ENCODE measurements at places on chromosomes 11 and 22.
A peak's percentile ranks its signal among the peaks of the same experiment; 100 is the strongest.

GRCh38 chr22:20423008-20423905, 14.4 kb downstream of the SCARF2 start:
- DNase-seq, result no peak

DNA sequence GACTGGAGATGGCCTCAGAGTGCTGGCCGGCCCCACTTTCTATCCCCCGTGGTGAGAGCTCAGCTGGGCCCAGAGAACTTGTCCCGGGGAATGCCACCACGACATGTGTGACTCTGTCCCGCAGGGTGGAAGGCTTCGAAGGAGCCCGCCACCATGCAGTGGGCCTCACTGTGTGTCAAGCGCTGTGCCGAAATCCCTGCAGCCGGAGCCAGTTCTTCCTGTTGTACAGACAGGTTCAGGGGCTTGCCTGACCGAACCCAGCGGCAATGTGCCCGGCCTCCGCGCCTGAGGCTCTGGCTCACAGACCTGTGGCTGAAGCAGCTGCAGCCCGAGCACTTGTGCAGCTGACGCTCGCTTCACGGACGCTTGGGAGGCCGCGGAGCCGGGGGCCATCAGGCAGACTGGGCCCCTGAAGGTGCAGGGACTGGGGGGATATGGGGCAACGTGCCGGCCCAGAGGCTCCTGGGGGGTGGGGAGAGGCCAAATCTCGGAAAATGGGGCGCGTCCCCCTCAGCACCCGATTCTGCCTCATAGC, 650 bp downstream of the PPM1F start:
- no peak for DNase-seq

DNA sequence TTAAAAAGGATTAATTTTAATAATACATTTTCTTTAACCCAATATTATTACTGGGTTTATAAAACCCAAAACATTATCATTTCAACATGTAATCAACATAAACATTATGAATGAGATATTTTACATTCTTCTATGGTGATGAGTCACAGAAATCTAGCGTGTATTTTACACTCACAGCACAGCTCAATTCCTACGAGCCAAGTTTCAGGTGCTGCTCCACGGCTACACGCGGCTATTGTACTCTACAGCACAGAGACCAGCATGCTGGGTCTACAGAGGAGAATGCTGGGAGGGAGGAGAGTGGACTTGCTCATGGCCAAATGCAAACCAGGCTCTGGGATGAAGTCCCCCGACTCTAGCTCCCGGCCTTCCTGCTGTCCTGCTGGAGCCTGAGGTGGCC, 72.0 kb upstream of the LMO1 start:
- DNase-seq, result no peak

- DNase-seq, result peak; percentile 63
Measured at GRCh38 chr11:9535189-9535781, 38.2 kb upstream of the WEE1 start.

- DNase-seq, result peak; percentile 39
Measured at GRCh38 chr22:25060522-25061071, 108.1 kb downstream of the KIAA1671 start.

- DNase-seq, result no peak
Measured at GRCh38 chr11:72784662-72785061, 9.2 kb downstream of the STARD10 start.

DNA sequence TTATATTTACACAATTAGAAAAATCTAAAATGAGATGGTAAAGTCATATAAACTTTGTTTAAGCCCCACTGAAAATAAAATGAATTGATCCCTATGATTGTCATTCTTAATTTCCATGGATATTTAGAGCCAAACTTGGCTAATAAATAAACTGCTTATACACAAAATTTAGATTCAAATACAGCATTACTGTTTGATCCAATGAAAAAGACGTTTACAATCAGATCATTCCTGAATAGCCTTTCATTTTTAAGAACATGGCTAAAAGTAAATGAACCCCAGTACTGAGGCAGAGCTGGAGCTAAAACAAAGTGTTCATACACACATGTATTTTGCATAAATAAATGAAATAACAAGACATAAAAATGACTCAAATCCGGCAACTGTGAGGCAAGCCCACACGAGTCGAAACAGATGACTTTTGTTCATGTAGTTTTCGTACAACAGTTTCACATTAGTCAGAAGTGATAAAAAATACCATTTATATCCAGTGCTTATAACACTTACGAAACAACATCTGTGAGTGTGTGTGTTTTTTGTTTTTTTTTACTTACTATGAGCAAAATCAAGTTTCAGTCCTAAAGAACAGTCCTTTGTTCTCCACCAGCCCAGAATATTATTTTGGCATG, 386.5 kb downstream of the SOX6 start:
- DNase-seq, result no peak

- DNase-seq, result no peak
Measured at GRCh38 chr22:31079095-31079642, 1.9 kb upstream of the SMTN start.

GRCh38 chr11:128548649-128549255, 38.6 kb downstream of the ETS1 start:
- DNase-seq, result peak; percentile 39

GRCh38 chr22:28048529-28048928, 129.5 kb upstream of the PITPNB start:
- DNase-seq, result no peak

- no peak for DNase-seq
Measured at GRCh38 chr11:113460469-113460868, 14.7 kb downstream of the DRD2 start.

- no peak for DNase-seq
Measured at GRCh38 chr22:49785841-49786471, 41.7 kb downstream of the BRD1 start.

All from CD4-positive, alpha-beta memory T cell (primary cell).